Activated T-helper 1 cell treated with Interleukin-2 at 50 U/mL for 16 hours (primary cell): ENCODE measurements at places on chromosomes 3 and 15.

- no peak for DNase-seq
These were observed 6.6 kb upstream of the BLM start for GRCh38 chr15:90710436-90711027.

DNA sequence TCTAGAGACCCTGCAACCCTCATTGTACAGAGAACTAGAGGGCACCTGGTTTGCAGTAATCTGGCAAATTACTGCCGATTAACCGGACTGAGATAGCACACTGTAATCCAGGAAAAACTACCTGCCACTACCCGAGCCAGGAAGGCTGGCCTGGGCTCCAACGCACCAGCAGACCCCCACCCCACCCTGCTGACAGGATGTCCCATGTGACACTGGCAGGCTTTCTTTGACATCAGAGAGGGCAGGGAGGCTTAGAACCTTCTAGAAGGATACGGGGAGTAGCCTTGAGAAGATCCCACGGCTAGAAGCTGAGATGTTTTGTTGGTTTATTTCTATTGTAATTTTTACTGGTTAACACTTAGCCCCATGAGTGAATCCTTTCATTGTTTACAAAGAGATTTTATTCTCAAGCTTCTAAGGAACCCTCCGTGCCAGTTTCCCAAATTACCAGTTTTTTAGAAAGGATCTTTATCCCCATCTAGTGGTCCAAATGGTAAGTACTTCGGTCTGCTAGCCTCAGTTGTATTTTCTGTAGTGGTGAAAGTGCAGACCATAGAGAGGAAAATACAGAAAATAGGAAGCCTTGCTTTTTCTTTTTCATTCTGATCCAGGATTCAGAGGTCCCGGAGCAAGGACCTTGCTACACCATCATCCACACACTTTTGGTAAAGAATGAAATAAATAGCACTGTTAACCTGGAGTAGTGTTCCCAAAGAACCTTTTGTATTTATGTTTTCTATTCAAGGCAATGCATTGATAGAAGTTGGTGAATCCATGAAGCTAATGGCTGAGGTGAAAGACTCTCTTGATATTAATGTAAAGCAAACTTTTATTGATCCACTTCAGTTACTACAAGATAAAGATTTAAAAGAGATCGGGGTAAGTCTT is 81.9 kb upstream of the ADAMTSL3 start:
- DNase-seq = no peak

DNA sequence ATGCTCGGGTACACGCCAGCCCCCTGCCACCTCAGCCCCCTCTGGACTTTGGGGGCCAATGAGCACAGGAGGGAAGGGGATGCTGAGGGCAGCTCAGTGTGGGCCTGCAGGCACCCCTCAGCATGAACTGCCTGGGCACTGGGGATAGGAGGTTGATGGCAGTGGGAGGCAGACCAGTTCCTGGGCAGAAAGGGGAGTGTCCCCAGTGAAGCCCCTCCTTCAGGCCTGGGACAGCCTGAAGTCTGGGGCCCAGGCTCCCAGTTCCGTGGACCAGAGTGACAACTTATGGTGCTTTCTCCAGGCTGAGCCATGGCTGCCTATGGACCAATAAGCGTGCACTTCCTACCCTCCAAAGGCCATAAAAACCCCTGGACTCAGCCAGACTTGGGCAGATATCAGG is 63.3 kb upstream of the IMPG2 start:
- DNase-seq = no peak

GRCh38 chr3:106825962-106826605 is 551.2 kb upstream of the CCDC54 start:
- no peak for DNase-seq

DNA sequence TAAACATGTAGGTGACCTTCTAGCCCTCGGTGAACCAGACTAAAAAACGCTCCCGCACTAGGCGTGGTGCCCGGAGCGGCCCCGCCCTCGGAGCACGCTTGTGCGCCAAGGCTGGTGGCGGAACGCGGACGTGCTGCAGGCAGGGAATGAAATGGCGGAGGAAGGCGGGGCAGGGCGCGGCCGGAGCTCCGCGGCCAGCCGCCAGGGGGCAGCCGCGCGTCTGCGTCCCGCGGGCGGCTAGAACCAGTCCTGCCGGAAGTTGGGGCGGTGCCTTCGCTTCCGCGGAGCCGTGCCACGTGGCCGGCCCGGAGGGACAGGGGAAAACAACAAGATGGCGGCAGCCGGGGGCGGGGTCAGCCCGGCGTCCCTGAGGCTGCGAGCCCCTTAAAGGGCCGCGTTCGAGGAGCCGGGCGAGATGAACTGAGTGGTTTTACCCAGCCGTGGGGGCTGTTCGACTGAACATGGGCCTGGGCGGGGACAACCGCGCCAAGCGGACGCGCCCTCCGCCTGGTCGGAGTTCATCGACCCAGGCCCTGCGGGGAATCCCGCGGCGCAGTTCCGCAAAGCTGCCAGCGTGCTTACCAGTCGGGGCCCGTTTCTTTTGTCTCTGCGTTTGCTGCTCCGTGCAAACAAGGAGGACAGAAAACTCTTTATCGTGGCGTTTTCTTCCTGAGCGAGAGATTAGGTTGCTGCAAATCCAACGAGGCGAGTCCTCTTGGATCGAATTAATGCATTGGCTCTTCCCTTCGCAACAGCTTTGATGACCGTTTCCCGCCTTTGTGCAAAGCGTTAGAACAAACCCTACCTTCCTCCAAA is 90.9 kb upstream of the CHD2 start:
- DNase-seq = peak; percentile 99

GRCh38 chr15:57506422-57506821 is 85.3 kb upstream of the MYZAP start:
- DNase-seq = no peak

DNA sequence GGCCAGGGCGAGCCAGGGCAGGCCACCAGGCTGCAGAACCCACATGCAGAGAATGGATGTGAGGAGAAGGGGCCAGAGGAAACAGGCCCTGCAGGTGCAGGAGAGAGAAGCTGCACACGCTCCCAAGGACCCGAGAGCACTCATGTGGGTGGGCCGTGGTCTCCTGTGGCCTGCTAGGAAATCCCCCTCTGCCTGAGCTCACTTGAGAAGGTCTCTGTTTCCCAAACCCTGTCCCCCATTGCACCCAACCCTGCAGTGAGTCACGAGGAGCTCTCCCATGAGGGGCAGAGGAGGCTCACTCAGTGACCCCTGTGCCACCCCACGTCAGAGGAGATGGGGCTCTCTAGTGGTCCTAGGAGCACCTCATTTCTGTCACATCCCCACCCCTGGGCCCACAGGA is 111.1 kb downstream of the KLF13 start:
- DNase-seq = no peak

GRCh38 chr15:88782465-88782864 is 20.8 kb upstream of the ACAN start:
- no peak for DNase-seq

DNA sequence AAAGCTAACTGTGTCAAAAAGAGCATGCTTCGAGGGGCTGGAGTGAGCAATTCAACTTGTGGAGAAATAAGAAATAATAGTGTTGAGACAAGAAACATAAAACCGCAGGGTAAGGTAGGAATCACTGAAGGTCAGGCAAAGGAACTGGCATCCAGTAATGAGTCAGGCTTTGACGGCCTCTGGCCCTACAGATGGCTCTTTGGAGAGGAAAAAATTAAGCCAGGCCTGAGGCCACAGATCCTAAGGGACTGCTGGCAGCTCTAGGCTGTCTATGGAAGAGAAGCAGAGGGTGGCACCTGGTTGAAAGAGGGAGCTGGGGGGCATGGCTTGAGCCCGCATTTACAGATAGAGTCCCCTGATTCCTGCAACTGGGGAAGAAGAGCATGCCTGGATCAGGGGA is 28.6 kb upstream of the ZSCAN2 start:
- no peak for DNase-seq

DNA sequence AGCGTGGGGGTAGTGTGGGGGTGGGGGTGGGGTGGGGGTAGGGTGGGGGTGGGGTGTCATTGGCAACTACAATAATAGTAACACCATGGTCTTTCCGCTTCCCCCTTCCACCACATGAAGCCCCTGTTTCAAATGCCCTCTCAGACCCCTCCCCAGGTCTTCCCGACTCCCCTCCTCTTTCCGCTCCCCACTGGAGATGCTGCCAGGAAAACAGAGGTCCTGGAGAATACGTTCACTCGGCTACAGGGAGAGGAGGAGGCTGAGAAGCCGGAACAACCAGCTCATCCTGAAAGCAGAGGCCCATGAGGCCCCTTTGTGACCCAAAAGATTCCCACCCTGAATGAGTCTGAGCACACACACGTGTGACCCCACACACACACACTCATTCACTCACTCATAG is 75.4 kb downstream of the CPN2 start:
- no peak for DNase-seq

DNA sequence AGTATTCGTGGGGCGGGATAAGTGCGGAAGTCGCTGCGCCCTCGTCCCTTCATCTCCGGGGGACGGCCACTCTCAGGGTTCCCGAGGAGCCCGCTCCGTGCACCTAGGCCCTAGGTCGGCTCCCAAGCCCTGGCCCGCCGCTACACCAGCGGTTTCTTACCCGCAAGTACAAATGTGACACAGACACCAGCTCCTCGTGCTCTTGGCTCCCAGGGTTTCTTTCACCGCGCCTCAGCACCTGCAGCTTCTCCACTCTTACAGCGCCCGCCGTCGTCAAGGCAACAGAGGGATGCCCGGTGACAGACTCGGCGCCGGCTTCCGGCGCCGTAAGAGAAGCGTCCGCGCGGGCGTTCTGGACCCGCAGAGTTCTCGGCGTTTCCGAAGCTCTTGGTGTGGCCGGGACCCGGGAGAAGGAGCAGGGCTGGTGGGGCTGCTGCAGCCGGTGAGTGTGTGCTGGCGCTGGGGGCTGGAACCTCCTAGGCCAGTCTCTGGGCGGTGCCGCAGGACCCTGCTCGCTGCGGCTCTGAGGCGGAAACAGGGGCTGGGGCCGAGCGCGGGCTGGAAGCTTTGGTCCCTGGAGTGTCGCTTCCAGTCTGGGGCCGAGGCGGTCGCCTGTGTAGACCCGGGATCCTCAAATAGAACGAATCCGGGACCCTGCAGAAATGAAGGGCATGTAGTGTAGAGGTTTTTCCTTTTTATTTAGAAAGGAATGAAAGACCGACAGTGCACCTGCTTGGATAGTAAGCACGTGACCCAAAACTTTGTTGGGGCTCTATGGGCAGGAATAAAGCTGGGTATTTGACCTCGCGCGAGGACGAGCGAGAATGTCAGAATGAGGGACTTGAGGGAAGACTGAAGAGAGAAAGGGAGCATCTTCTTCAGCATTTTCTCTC is 155.4 kb upstream of the GOLGA6L4 start:
- DNase-seq = no peak

DNA sequence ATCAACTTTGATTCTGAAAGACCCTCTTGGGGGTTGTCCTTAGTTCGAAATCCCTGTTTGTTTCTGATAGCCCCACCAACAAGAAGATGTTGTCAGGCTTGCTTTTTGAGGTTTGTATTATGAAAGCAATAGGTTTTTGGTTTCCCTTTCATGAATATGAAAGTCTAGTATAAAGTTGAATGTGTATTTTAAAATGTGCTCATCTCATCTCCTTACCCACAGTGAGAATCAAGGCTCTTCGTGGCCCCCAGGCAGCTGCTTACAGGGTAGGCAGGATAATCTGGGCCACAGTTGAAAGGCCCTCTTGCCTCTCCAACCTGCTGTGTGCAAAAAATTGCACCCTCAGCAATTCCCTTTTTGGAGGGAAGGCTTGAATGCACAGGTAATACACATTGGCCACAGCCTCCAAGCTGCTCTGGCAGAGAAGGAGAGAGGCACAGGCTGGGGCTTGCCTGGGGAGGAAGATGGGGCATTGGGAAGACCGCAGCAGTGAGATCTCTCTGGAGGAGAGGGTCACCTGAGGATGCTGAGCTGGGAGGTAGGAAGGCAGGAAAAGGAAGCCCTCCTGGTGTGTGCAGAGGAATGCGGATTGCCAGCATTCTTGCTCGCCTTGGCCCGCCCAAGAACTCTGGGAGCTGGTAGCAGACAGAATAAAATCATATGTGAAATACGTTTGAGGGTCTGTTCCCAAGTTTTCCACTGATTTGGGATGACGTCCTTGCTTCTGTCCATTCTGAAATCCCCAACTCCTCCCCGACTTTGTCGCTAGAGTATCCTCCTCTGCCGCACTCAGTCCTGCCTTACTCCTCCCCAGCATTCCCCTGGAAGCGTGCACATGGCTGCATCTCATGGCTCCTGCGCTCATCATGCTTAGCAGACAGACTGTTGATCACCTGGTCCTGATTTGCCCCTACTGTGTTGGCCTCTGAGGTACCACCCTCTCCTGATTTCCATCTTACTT is 196.4 kb downstream of the RPLP1 start:
- no peak for DNase-seq

DNA sequence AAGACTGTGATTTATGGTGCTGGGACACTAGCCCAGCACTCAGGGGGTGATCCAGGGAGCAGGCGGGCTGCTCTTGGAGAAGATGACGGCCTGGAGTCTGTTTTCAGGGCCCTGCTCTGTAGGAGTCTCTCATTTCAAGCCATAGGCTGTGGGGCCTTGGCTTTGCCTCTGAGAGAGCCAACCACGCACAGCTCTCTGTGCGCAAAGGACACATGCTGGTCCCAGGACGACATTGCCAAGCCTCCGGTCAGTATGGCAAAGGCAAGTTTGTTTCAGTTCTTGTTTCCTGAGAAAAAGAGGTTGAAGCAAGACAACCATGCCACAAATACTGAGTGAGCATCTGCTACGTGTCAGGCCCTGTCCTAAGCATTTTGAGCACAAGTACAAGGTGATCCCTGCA is 197.1 kb downstream of the EPHB1 start:
- DNase-seq = no peak

DNA sequence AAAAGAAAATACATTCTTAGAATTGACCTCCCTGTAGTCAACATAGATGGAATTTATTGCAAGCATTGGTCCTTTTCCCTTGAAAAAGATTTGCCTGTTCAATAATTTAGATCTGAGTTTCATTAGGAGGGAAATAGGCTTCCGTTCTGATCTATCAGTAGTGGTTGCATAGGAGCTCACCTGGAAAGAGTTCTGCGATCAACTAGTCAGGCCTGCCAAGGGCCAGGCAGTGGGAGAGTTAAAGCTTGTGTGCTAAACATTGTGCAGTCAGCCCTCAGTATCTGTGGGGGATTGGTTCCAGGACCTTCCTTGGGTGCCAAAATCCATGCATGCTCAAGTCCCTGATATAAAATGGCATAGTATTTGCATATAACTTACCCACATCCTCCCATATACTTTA is 29.6 kb upstream of the IDH2 start:
- no peak for DNase-seq

DNA sequence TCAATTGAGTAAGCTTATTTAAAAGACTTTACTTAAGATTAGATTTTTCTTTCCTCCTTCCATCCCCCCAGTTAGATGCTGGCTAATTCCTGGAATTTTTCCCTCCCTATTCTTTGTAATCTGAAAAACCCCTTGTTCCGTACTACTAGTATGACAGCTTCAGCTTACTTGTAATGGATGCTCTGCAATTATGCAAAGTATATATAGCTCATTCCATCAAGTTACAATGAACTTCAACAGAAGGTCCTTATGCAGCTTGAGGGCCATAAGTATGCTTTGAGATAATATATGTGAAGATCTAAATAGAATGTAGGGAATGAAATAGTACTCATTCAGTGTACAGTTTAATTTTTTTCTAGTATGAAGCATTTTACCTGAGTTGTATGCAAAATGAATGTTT is 398.3 kb upstream of the NAALADL2 start:
- no peak for DNase-seq
